ENCODE measurements at places on chromosomes 3 and 15.

- DNase-seq: no peak
Observed at GRCh38 chr3:129343643-129344360, 65.1 kb downstream of the HMCES start.

GRCh38 chr3:94115482-94115881 lies 52.6 kb downstream of the NSUN3 start:
- no peak for DNase-seq

- DNase-seq: no peak
Observed at GRCh38 chr3:116473602-116474001, 28.3 kb upstream of the LSAMP start.

DNA sequence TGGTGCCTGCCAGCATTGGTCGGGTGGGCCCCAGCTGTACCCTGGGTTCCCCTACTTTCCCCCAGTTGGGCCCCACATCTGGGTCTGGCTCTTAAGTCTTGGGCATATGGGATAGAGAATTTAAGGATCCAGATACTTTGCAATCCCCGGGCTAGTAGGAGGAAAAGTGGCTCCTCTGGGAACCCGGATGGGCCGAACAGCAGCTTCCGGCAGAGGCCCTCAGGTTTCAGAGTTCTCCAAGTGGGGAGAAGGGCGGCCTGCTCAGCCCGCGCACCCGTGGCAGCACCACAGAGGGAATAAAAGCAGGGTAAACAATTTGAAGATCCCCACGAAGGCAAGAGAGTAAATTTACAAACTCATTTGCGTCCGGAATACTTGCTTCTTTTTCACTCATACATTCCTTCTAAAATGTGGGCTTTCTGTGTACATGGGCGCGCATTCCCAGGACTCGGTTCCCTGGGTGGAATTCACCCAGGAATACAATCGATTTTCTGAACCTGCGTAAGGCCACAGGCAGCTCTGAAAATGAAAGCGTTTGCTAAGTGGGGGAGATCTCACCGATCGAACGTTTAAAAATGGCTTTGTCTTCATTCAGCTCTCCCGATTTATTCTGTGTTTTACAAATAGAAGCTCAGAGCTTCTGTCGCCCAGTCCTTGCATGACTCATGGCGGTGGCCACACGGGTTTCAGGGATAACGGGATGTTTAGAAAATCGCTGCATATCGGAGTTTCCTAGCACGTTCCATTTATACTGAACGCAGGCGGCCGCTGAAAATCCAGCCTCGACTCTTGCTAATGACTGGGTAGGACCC lies 74.0 kb upstream of the POLG start:
- no peak for DNase-seq

- DNase-seq: no peak
Observed at GRCh38 chr3:35744419-35744818, 105.1 kb downstream of the ARPP21 start.

DNA sequence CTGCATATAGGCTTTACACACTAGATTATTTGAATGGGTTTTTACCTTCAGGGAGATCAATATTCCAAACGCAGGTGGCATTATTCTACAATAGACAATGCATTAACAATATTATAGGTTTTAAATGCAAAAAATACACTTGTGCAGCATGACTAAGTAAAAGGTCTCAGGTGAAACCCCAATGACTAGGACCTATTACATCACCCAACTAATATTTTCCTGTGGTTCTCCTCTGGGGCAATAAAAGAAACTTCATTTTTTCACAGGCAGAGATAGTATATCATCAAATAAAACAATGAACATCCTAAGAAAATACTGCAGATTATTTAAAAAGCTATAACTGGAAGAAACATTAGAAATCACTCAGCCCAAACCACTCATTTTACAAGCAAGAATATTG lies 375.3 kb downstream of the ROBO1 start:
- no peak for DNase-seq

DNA sequence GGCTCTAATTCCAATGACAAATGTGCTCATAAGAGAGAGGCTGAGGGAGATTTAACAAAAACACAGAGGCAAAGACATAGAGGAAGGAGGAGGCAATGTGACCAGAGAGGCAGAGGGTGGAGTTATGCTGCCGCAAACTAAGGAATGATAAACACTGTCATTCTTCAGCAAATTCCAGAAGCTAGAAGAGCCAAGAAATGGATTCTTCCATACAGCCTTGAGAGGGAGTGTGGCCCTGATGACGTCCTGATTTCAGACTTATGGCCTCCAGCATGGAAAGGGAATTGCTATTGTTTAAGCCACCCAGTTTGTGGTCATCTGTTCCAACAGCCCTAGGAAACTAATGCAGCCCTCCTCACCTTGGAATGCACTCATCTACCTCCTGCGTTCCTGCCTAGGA lies 30.5 kb downstream of the CD47 start:
- DNase-seq: no peak

Data from left hindlimb (tissue), 1 donor.